Thyroid gland (tissue), 4 donors: ENCODE measurements at places on chromosomes 5 and 9.

- H3K27me3 ChIP-seq: no peaks in the 10 kb centered on the region
- no peak for DNase-seq
- peaks cover 16% of the 10 kb centered on the region for H3K4me1 ChIP-seq
- no peaks in the 10 kb centered on the region for H3K36me3 ChIP-seq
- no peak overlapping the region for H3K27ac ChIP-seq
Observed at GRCh38 chr9:16519001-16519400, 351.5 kb downstream of the BNC2 start.

GRCh38 chr5:150241298-150242160, 48.0 kb downstream of the CAMK2A start:
- no peak overlapping the region for H3K4me3 ChIP-seq
- no peaks in the 10 kb centered on the region for H3K4me1 ChIP-seq
- no peak for DNase-seq
- no peaks in the 10 kb centered on the region for H3K36me3 ChIP-seq
- H3K27me3 ChIP-seq: no peaks in the 10 kb centered on the region

DNA sequence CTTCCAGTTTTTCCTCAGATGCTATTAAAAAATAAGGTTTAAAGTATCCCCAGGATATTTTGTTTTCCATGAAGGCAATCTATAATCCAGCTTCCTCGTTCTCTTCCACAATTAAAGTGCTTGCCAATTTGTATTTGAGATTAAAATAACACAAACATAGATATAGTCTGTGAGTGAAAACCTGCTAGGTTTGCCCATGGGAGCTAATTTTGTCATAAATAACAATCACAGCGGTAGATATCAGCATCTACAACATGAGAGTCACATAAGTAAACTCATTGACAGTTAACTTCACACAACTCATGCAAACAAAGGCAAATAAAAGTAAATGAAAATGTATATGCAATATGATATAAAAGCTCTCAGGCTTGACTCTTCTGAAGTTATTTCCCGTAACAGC, 29.2 kb upstream of the RASGRF2 start:
- H3K36me3 ChIP-seq: no peaks in the 10 kb centered on the region
- no peaks in the 10 kb centered on the region for H3K27me3 ChIP-seq
- H3K4me1 ChIP-seq: no peaks in the 10 kb centered on the region
- no peak overlapping the region for H3K27ac ChIP-seq

DNA sequence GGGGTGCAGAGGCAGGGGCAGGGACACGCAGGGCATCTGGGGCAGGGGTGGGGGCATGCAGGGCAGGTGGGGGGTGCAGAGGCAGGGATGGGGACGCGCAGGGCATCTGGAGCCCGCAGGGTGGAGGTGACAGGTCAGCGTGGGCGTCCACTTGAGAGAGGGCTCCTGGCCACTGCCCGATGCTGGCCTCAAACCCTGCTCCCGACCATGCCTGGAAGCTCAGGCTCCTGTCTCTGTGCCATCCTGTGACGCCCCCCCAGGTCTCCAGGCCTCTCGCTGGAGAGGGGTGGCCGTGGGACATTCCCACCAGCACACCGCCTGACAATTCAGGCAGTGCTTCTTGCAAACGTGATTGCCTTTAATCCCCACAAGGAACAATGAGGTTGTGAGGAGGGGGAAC, 33.0 kb downstream of the ZDHHC11B start:
- no peaks in the 10 kb centered on the region for H3K27me3 ChIP-seq
- no peaks in the 10 kb centered on the region for H3K4me1 ChIP-seq
- no peak for DNase-seq

- H3K36me3 ChIP-seq: peaks cover 39% of the 10 kb centered on the region
- no peak for DNase-seq
- H3K27me3 ChIP-seq: no peaks in the 10 kb centered on the region
- H3K27ac ChIP-seq: no peak overlapping the region
- no peak overlapping the region for H3K4me3 ChIP-seq
- no peaks in the 10 kb centered on the region for H3K4me1 ChIP-seq
Observed at GRCh38 chr5:65588694-65589093, 25.6 kb downstream of the PPWD1 start.

- no peak overlapping the region for H3K4me3 ChIP-seq
- H3K4me1 ChIP-seq: no peaks in the 10 kb centered on the region
- H3K36me3 ChIP-seq: no peaks in the 10 kb centered on the region
- H3K27ac ChIP-seq: no peak overlapping the region
Observed at GRCh38 chr5:74471875-74472274, 168.7 kb downstream of the ENC1 start.
